Natural killer cell treated with Interleukin-12 subunit alpha and Interleukin-12 subunit beta and Interleukin-15 and Interleukin-18, amount 100 ng/mL, for 72 hours (primary cell): ENCODE measurements at places on chromosomes 2 and 18.
A peak's percentile ranks its signal among the peaks of the same experiment; 100 is the strongest.

- no peak for DNase-seq
These were observed 89.2 kb downstream of the DOCK10 start for GRCh38 chr2:224952936-224953657.

DNA sequence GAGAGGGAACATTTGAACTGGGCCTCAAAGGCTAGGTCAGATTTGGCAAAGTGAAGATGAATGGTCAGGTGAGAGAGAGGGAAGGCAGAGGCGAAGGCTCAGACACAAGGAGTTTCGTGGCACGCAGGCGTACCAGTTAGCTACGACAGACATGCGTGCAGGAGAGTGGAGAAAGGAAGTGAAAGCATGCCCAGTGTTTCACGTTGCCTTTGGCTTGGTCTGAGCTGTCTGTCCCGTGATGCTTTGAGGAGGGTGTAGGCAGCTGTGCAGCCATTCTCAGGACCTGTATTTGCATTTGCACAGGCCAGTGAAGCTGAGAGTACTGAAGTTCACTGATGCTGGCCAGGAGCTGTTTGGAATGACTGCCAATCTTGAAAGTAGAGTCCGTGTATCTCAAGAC is 69.5 kb downstream of the HNRNPLL start:
- no peak for DNase-seq

DNA sequence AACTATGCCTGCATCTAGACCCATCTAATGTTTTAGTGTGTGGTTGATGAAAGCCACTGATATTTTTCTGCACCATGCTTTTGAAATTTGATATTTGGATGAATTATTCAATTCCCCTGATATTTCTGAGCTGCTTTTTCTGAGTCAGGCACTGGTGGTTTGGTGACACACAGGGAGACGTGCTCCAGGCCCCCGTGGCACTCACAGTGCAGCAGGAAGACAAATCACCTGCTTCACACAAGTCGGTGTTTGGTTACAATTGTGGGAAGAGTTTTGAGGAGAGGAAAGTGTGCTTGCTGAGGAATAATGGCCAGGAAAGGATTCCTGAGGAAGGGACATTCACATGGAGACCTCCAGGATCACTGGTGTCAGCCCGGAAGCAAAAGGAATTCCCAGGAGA is 179.7 kb downstream of the ACKR3 start:
- no peak for DNase-seq

DNA sequence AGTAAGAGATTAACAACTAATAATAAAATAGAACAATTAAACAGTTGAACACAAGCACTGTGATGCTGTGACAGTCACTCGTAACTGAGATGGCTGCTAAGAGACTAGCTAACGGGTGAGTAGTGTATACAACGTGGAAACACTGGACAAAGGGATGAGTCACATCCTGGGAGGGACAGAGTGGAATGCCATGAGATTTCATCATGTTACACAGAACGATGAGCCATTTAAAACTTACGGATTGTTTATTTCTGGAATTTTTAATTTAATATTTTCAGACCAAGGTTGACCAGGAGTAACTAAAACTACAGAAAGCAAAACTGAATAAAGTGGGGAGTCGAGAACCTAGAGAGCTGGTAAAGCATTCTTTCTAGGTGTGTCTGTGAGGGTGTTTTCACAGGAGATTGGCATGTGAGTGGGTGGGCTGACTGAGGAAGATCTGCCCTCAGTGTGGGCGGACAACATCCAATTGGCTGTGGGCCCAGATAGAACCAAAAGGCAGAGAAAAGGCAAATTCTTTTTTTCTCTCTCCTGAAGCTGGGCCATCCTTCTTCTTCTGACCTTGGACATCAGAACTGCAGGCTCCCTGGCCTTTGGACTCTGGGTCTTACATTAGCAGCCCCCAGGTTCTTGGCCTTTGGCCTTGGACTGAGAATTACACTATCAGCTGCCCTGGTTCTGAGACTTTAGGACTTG is 14.6 kb downstream of the TMSB10 start:
- DNase-seq, result no peak

DNA sequence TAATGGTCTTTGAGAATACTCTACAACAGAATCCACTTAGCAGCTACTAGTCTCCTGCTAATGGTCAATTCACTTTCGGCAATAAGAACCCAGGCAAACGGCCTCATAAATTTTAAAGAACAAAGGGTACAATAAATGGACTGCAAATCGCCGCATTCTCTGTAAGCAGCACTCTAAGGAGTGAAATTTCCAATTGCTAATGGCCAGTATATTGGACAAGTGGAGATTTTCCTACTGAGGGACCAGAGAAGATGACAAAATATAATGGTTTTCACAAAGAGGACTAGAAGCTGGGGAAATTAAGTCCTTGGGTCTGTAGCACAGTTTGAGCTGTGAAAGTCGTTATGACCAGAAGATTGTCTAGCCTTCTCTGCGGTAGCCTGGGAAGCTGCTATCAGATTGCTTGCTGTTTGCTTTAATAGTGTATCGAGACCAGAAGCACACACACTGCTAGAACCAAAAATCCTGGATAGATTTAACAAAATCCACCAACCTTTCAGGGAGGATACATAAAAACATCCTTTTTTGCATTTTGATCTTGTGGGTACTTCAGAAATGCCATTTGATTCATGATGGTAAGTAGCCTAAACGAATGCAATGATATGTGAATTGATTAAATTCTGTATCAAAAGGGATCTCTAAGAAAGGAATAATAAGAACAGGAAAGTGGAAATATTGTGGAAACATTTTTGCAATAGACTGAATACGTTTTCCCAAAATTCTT is 53.6 kb upstream of the ATP8B1 start:
- DNase-seq, result no peak

DNA sequence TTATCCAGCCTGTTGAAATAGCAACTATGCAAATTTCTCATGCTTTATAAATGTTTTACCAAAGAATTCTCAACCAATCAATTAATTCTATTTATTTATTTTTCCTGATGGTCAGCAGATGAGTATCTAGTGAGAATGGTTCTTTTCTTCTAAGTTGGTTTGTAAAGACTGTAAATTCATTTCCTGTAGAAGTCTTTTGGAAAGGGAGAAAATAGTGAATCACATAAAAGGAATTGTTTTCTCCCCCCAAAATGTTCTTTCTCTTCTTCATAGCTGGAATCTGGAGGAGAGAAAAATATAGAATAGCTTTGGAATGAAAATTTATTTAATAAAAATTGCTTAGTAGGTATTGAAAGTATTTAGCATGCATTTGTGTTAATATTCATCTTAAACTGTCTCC is 836.1 kb upstream of the ZEB2 start:
- DNase-seq, result no peak

DNA sequence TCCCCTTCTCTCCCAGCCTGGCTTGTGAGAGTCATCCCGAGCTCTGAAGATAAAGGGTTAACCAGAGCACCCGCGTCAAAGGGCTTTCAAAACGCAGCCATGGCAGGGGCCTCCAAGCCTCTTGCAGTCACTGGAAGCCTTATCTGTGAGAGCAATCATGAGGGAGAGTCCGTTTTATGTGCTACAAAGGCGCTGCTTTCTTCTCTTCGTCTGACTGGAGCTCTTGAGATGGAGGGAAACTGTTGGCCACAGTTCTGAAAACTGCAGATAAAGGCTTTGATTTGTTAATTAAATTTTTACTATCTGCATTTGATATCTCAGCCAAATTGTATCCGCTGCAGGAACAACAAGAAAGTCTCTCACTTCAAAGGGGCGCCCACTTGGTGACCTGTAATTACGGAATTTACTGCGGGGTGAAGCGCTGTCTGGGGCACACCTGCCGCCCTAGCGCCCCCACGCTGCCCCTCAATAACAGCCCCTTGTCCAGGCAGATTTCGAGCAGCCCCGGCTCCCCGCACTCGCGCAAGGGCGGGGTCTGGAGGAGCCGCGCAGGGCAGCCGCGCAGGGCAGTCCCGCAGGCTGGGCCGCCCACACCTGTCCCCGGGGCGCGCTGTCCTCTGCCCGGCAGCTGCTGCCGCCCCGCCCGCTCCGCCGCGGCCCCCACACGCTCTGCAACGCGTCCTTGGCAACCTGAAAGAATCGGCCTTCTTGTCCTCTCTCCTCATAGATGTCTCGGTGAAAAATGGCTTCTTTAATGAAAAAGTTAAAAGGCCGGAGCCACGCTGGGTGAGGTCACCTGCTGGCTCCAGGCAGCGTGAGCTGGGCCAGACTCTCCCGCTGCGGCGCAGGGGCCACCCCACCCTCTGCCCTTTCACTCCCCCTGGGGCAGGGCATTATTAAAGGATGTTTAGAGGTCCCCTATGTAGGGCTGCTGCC is 217.9 kb downstream of the VAPA start:
- no peak for DNase-seq

DNA sequence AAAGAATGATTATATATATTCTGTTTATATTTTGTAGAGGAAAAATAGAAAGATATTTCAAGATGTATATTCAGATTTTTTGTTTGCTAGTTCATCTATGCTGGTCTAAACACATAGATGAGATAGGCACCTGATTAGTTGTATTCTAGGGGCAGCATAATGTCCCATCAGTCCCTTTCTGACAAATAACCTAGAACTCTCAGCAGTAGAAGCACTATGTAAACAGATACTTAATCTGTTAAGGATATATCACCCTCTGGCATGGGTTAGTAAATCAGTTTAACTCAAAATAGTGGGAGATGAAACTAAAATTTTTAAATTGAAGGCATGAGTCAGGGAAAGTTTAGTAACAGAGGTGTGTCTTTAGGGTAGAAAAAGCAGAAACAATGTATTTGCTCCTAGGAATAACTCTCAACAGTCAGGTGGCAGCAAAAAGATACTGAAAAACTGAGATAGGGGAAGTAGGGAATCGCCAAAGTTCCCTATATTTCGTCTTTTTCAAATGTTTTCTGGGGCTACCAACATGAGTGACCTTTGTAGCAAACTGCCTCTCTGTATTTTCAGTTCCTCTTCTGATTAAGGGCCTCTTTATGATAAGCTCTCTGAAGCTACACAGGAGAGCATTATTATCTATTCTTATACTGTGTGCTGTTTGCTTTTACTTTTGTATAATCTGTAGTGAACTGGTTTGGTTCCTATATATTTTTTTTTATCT is 5.7 kb downstream of the PPP1R1C start:
- no peak for DNase-seq

GRCh38 chr18:6279308-6279707 is 135.4 kb downstream of the L3MBTL4 start:
- no peak for DNase-seq

GRCh38 chr2:225041207-225041850 is 939 bp downstream of the DOCK10 start:
- DNase-seq, result peak; percentile 90

GRCh38 chr18:9323750-9324445 is 10.7 kb upstream of the TWSG1 start:
- DNase-seq, result no peak

DNA sequence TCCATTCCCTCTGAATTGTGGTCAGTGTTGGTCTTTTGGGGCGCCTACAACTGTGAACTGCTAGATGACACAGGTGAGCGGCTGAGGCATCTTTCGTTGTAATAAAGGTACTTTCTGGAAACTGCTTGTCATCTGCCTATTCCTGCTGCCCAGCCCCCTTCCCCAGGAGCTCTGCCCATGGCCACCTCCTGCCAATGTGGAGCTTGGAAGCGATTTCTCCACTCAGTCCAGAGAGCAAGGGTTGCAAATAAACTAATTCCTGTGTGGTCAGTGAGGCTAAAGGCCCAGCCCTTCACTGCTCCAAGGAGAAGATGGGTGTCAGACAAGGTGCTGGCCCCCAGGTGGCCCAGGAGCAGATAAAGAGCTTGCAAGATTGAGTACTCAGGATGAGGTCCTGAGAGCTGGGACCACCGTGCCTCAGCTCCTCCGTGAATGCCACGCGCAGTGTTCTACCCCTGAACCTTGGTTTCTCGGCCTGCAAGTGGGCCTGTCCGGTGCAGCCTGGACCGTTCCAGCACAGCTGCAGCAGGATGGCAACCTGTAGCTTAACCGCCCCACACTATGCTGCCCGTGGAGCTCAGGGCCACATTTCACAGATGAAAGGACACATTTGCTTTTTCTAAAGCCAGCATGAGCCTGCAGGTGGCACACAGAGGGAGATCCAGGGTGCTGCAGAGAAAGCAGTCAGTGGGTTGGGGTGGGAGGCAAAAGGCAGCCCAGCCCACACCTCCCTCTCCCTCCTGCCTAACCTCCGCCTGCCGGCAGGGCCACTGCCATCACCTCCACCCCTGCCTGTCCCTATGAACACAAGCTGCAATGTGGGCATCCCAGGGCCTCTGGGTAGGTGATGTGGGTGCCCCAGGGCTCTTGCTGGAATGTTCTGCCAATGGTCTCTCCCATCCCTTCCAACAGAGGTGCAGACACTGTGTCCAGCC is 78.7 kb upstream of the OTOF start:
- DNase-seq, result peak; percentile 15

DNA sequence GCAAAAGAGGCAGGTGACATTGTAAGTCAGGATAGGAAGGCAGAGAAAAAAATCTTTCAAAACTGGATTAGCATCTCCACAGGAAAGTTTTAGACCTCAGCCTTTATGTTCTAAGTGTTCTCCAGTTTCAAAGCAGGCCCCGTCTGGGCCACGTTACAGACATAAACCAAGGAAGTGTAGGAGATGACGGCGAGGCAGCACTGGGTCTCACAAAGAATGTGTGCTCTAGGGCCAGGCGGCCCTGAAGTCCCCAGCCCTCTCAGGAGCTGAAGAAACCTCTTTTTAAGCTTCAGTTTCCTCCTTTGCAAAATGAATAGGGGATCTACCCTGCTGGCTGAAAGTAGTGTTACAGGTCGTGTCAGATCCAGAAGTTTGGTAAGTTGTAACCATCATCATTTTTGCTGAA is 81.7 kb downstream of the SPRED2 start:
- DNase-seq, result no peak

- DNase-seq, result no peak
These were observed 66.3 kb upstream of the GATA6 start for GRCh38 chr18:22102953-22103646.
